ENCODE measurements at places on chromosomes 16 and 17.

- no peak for DNase-seq
These were observed 49.5 kb upstream of the MTSS2 start for GRCh38 chr16:70735141-70735979.

DNA sequence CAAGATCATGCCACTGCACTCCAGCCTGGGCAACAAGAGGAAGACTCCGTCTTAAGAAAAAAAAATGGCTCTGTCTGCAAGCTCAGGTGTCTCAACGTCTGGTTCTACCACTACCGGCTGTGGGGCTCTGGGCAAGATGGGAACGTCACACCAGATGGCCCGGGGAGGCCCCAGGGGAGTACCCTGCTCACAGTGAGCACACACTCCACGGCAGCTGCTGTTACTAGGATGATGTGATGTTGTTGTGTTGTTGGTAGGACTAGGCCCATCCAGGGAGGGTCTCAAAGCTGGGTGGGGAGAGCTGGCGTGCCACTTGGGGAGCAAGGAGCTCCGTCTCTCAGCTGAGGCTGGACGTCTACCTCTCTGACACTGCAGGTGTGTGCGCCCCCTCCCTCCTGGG is 9.4 kb upstream of the NPTX1 start:
- no peak for DNase-seq

DNA sequence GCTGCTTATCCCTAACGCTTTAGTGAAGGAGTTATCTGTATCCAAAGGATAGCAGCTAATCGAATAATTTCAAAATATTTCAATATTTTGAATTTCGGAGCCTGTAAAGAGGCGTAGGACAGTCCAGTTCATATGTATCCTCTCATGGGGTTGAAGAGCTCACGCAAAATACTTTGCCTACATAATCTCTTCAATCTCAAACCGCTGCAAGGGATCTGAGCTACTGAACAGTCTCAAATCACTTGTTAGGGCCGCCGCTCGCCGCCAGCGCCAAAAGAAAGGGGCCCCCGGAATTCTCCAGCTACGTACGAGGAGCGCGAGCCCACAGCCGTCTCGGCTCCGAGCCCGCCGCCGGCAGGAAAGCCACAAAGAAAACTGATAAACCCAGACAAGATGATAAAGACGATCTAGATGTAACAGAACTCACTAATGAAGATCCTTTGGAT is 601 bp upstream of the RFWD3 start:
- DNase-seq: no peak

- no peak for DNase-seq
These were observed 56.1 kb downstream of the TNRC6C start for GRCh38 chr17:78014646-78015045.

- no peak for DNase-seq
These were observed 36.6 kb downstream of the CCDC42 start for GRCh38 chr17:8708025-8708461.

- DNase-seq: no peak
These were observed 36.1 kb upstream of the CAPN15 start for GRCh38 chr16:491220-491919.

DNA sequence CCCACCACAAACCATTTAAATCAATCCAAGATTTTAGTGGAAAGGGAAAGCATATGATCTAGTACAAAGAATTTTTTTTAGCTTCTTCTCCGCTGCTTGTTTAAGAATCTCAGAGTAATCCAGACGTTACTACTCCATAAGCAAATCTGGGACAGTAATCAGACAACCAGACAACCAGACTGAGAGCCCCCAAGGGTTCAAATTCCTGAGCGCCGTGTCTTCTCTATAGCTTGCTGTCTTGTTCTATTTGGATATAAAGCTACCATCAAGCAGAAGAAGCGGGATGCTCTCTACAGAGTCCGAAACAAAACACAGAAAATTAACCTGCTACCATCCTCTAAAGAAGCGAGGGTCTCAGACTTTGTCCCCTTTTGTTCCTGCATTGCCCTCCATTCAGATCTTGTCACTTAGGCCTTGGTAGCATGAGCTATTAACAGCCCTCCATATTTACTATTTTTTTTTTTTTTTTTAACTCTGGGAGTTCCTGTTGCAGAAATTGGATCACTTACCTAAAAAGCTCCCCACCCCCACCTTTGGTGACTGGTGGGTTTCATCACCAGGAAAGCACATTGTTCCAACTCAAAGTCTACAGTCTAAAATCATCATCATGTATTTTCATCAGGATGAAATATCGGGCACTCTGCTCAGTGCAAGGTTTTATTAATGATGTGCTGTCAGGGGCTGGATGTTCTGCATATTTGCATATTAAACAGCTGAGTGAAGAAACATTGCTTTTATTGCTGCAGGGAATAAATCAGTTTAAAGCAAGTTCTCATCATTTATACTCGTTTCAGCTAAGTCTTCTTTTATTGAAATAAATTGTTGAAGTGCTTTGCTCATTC is 576.7 kb downstream of the WWOX start:
- no peak for DNase-seq

GRCh38 chr17:21233581-21234347 is 19.4 kb downstream of the NATD1 start:
- no peak for DNase-seq

DNA sequence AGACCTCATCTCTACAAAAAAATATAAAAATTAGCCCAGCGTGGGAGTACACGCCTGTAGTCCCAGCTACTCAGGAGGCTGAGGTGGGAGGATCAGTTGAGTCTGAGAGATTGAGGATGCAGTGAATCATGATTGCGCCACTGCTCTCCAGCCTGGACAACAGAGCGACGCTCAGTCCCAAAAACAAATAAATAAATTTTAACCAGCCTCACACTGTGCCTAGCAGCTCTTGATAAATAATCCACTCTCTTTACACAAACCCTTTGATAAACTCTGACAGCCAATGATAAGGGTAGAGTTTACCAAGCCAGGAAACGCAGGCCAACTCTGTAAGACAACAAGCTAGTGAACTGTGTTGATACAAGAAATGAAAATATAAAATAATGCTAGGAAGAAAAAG is 32.7 kb downstream of the LITAF start:
- DNase-seq: no peak

GRCh38 chr17:4540224-4540651 is 14.9 kb downstream of the MYBBP1A start:
- DNase-seq: peak; percentile 75

GRCh38 chr16:73544826-73545225 is 496.9 kb upstream of the ZFHX3 start:
- DNase-seq: no peak

- DNase-seq: peak; percentile 33
These were observed 396.7 kb upstream of the MAF start for GRCh38 chr16:79997257-79997656.

DNA sequence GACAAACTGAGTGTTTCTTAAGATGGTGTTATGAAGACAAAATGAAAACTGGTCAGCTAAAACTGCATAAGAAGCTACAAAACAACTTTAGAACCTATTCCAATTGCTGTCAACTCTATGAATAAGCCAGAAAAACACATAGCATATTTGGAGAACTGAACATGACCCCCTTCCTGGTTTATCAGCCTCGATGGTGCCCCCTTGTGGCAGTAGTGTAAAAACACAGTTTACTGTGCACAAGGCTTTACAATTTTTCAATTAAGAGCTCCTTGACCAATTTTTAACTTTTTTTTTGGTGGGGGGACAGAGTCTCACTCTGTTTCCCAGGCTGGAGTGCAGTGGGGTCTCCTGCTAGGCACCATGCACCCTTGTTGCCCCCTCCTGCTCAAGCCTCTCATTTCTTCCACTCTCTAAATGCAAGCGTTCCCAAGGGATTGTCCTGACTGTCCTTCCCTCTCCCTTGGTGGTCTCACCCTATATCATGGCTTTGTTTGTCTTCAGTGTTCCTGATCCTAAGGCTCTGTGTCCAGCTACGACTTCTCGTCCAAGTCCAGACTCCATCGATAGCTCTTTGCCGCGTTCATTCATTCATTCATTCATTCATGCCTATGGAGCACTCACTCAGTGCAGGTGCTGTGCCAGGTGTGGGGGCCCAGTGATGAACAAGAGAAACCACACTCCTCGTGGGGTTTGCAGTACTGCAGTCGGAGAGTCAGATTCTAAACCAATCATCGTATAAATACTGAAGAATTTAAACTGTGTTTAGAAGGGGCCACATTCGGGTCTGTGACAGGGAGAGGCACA is 7.5 kb downstream of the EIF1 start:
- DNase-seq: peak; percentile 62

- DNase-seq: no peak
These were observed 27.5 kb downstream of the PIMREG start for GRCh38 chr17:6471531-6472465.

DNA sequence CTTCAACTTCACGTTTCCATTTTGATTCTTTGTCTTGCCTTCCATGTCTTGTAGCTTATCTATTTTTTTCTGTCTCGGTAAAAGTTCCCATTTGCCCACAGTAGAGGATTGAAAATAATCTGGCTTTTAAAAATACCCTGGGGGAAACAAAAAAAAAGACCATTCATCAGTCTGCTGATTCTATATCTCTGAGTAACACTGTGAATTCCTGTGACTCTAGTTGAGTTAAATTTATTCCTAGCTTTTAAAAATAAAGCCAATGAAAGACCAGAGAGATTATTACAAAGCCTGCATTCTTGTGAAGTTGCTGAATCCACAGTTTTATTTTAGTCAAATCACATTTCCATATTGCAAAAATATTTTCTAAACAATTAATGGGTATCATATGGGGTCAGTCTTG is 532.3 kb downstream of the CDH13 start:
- no peak for DNase-seq

DNA sequence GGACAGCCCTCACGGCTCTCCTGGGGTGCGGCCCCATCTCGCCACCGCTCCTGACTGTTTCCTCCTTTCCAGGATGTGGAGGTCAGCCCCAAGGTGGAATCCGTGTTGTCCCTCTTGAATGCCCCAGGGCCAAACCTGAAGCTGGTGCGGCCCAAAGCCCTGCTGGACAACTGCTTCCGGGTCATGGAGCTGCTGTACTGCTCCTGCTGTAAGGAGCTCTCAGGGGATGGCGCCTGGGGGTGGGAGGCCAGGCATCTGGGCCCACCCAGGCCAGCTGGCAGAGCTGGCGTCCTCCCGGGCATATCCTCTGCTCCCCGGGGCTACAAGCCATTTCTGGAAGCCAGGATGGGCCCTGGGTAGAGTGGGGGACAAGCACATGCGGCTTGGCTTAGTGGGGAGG is 13.2 kb downstream of the IL34 start:
- no peak for DNase-seq

- DNase-seq: peak; percentile 70
These were observed 19.7 kb downstream of the MEAK7 start for GRCh38 chr16:84484579-84485254.

GRCh38 chr16:69769404-69769803 is 7.3 kb downstream of the WWP2 start:
- no peak for DNase-seq

- DNase-seq: no peak
These were observed 19.6 kb downstream of the OR1D5 start for GRCh38 chr17:3043737-3044365.

DNA sequence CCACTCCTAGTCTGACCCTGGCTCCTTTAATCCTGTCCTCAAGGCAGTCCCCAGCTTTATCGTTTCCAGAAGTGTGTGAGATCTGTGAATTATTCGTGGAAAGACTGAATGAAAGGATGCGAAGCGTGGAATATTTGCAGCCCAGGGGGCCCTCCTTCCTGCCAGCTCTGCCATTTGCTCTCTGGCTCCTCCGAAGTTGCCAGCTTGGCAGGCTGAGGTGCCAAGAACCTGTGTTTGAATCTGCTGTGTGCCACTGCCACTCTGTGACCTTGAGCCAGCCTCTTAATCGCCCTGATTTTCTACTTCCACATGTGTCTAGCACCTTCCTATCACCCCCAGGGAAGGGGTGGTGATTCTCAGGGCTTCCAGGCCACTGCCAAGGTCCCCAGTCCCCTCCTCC is 10.8 kb downstream of the TBKBP1 start:
- no peak for DNase-seq

DNA sequence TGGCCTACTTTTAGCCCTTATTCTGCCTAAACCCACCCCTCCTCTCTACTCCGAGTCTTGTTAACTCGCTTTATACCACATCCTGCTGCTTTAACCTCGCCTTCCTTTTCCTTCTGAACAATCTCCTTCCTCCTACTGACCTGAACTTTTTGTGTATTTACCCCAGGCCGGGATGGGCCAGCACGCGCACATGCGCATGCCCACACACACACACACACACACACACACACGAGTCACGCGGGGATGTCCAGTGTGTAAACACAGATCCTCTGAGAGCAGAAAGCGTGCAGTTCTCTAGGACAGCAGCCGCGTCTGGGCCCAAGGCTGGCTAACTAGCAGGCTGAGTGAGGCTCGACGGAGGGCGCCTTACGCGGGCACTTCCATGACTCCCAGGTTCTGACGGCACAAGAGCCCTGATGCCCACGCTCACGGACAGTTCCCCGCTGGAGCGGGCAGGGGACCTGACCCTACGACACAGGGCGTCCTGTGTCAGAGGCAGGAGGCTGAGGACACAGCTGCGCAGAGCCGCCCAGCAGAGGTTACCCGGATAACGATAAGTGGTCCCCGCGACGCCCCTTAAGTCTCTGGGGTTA is 610 bp downstream of the PIK3R5 start:
- no peak for DNase-seq

- DNase-seq: peak; percentile 37
These were observed 34.9 kb upstream of the NLRP1 start for GRCh38 chr17:5619088-5619740.

- no peak for DNase-seq
These were observed 4.0 kb downstream of the TMEM170A start for GRCh38 chr16:75460446-75460845.

DNA sequence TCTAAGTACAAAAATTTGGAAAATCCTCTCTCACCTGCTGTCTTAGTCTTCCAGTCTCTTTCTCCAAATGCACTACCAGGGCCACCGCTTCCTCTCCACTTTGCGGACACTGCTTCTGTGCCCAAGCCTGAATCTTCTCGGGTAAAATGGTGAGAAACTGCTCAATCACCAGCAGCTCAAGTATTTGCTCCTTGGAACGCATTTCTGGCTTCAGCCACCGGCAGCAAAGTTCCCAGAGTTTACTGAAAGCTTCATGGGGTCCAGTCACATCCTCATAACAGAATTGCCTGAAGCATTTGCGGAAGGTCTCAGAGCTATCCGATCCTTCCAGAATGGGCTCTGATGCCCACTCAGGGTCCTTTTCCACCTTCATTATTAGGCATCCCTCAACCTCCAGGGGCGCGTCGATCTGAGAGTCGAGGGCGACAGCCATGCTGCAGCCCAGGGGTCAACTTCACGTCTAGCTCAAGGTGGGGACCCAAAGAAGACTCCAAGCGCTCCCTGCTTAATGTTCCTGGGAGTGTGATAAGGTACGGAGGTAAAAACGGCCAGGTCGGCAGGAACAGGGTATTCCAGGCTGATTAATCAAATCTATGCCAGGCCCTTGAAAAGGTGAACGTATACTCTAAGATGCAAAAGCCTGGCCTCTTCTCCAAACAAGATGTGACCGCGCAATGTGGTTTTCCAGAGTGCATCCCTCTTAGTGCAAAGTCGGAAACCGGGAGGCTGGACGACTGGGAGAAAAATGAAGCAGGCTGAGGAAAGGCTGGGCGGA is 763 bp downstream of the ZKSCAN2 start:
- peak; percentile 34 for DNase-seq

GRCh38 chr16:6777624-6778023 is 555.0 kb upstream of the RBFOX1 start:
- no peak for DNase-seq
